ENCODE measurements at places on chromosomes 3 and 15. TPM values are rescaled to one million over a fixed set of nuclear protein-coding genes. Genes with fewer than 3 reads are reported as not detected.

CELSR3 gene
- total RNA-seq: 9.6 TPM

DUOXA2 gene
- not detected for total RNA-seq

CYP1A2 gene
- total RNA-seq: not detected

PIERCE2 gene
- 2.7 TPM for total RNA-seq

C3orf70 gene
- 10.2 TPM for total RNA-seq

CCDC13 gene
- total RNA-seq: not detected

PCLAF gene
- 8.3 TPM for total RNA-seq

MYEF2 gene
- total RNA-seq: 20.5 TPM

TRPC1 gene
- 15.1 TPM for total RNA-seq

OR5H14 gene
- total RNA-seq: not detected

ETFA gene
- total RNA-seq: 111 TPM

TMEM89 gene
- not detected for total RNA-seq

MLH1 gene
- total RNA-seq: 32.6 TPM

EFCC1 gene
- total RNA-seq: 0.13 TPM

GPR62 gene
- total RNA-seq: 0.19 TPM

CAMKV gene
- total RNA-seq: not detected

COL6A6 gene
- not detected for total RNA-seq

KBTBD13 gene
- not detected for total RNA-seq

DNAJA4 gene
- not detected for total RNA-seq

PIGZ gene
- total RNA-seq: 10.1 TPM

MUC20 gene
- 8.4 TPM for total RNA-seq

REC114 gene
- not detected for total RNA-seq

GPR87 gene
- not detected for total RNA-seq

LMAN1L gene
- total RNA-seq: not detected

INSYN1 gene
- total RNA-seq: 23.0 TPM

ZNF660 gene
- 5.3 TPM for total RNA-seq

GP9 gene
- not detected for total RNA-seq

CHST13 gene
- total RNA-seq: not detected

PLA2G4D gene
- total RNA-seq: not detected

KLHL6 gene
- not detected for total RNA-seq

HTR3E gene
- not detected for total RNA-seq

AGBL1 gene
- not detected for total RNA-seq

ANKDD1A gene
- total RNA-seq: 3.4 TPM

MGLL gene
- total RNA-seq: 61.0 TPM

ITGA11 gene
- 1,105 TPM for total RNA-seq
